ENCODE measurements at places on chromosomes 3 and 15.

DNA sequence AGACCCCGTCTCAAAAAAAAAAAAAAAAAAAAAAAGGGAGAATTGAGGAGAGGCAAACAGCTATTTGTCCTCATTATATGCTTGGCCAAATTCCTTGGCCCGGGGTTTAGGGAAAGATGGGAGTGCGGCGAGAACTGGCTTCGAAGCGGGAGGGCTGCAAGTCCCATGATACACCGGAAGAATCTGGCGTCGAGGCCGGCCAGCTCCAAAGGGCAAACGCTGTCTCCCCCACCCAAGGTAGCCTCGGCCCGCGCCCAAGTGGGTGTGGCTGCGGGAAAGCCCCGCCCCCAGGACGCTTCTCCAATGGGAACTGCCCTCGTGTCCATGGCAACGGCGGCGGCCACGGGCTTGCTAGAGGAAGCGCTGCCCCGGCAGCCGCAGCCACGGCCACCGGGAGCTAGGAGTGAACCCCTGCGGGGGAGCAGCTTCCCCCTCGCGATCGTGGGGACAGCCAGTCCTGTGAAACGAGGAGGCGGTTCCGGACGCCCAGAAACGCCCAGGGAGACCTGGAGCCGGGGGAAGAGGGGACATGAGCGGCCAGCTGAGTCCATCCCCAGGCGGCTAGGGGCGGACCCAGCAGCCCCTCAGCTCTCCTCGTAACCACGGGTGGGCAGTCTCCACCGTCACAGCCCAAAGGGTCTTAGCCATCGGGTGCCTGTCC is at the start of gene TTLL13:
TTLL13 (plus strand) TSS at position 354 of the 661 bp plus-strand sequence. CDS start 1,075 bp downstream, outside the sequence.
- DNase-seq = peak; percentile 83

DNA sequence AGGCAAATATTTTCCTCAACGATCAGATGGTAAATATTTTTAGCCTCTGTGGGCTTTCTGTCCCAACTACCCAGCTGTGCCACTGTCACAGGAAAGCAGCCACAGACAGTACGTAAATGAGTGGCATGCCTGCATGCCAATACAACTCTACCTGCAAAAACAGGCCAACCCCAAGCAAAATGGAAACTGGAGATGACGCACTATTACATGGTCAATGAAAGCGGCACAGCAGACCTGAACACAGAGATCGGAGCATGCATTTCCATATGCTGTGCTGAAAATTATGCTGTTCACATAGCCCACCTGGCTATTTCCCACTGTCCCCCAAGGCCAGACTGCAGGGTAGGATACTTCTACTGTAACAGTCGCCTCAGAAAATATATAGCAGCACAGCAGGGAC is 57.8 kb downstream of the HERC2 start:
- no peak for DNase-seq

DNA sequence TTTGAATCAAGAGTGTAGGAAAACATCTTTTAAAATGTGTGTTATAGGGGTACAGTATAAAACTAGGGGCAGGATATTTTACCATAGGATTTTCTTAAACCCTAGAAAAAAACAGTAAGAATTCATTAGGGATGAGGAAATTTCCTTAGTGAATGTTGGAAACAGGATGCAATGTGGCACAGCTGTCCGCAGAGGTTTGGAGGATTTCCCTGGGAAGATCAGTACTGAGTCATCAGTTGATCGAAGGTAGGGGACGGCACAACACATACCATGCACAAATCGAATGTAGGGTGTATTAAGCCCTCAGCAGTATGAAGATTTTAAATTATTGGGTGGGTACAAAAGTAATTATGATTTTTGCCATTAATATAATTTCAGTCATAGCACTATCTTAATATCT is 49.9 kb downstream of the FNDC3B start:
- DNase-seq = peak; percentile 22

GRCh38 chr3:185292238-185292637 is 38.4 kb upstream of the EHHADH start:
- DNase-seq = no peak

DNA sequence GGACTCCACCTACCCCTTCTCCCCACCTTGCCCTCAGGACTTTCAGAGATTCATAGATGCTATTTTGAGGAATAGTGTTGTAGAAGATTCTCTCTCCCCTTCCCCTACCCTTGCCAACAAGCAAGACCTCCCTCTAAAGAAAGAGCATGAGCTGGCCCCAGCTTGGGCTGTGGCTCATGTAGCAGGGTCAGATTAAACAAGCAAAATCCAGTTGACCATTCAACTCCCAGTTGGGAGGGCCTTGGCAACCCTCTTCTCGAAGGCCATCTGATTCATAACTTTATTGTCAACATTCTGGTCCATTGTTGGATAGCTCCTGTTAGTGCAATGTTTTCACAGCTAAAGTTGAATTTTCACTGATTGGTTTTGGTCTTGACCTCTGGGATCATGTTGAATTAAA is 41.1 kb downstream of the TNFAIP8L3 start:
- no peak for DNase-seq

DNA sequence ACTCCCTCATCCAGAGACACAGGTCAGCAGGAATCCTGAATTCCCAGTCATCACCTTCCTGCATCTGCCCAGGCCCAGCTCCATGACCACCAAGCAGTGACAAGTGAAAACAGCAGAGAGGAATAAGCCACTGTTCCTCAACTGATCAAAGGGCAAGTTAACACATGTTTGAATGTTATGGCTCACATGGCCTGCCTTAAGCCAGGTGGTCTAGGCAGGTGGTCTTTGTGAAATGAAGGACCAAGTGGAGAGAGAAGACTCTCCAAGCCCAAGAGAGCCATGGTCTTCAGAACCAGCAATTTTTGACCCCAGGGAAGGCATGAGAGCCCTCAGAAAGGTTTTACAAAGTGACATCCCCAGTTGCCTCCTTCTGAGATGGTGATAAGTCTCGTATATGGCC is 161.8 kb downstream of the EPHB1 start:
- no peak for DNase-seq

GRCh38 chr15:48710952-48711495 is 65.5 kb upstream of the FBN1 start:
- DNase-seq = peak; percentile 13
